Stimulated activated CD4-positive, alpha-beta T cell treated with anti-CD3 and anti-CD28 coated beads, Interleukin-2, amount 100 ng/mL, for 24 hours (primary cell): ENCODE measurements at places on chromosomes 16 and 17.

DNA sequence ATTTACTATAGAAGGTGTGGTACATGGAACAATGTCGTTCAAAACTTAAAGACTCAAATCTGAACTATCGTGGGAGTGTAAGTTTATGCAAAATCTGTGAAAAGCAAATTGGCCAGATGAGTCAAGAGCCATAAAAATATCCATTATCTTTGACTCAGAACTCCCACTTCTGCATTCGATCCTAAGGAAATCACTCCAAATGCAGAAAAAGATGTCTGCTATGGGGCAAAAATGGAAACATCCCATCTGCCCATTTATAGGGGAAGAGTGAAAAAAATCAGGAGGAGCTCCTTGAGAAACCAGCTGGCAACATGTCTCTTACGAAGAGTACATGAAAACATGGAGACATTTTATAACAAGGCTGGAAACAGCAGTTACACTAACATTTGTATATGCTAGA, 43.6 kb upstream of the CCDC182 start:
- DNase-seq = no peak

- DNase-seq = no peak
Measured at GRCh38 chr16:48459167-48459566, 74.0 kb upstream of the SIAH1 start.

DNA sequence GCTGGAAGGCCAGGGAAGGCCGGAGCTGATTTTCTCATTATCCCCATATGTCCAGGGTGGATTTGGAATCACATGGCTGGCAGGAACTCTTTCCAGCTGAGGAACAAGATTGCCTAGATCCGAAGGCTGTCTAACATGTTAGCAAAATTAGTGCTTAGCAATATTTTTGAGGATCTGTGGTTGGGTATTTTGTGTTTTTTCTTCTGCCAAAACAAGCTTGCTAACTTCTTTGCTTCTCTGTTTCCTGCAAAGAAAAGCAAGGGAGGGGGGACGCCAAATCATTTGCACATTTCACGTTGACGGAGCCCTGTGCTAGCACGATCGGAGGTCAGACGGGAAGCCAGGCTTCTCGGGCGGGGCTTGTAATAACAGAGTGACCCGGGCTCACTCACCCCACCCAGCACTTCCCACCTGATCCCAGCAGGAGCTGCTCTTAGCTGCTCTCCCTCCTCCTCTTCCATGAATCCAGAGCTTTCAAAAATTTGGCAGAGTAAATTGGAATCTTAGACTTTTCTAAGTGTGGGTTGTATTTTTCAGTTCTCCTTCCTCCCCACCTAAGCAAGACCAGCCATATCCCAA, 33.3 kb upstream of the FOXF1 start:
- no peak for DNase-seq

- peak; percentile 35 for DNase-seq
Measured at GRCh38 chr17:73591296-73592078, 52.8 kb downstream of the SDK2 start.

GRCh38 chr17:45918241-45918745, 23.9 kb downstream of the MAPT start:
- DNase-seq = no peak

- DNase-seq = no peak
Measured at GRCh38 chr17:77647531-77647930, 311.0 kb upstream of the TNRC6C start.

DNA sequence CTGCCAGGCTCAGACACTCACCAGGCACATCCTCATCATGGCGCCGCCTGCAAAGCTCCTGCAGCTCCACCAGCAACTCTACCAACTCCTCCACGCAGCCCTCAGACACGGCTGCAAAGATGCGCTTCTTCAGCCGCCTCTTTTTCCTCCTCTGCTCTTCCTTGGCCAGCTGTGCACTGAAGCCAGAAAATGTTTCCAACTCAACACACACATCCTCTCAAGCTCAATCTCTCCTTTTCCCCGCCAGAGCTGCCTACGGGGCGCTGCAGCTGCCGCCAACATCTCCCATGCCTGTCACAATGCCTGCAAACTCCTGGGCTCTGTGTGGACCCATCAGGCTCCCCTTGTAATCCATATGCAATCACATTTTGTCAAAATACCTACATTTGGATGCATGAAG, 14.2 kb downstream of the TRPV3 start:
- no peak for DNase-seq

- DNase-seq = no peak
Measured at GRCh38 chr16:73183611-73184092, 135.7 kb upstream of the ZFHX3 start.

- no peak for DNase-seq
Measured at GRCh38 chr16:50197582-50197981, 44.5 kb downstream of the TENT4B start.

GRCh38 chr17:44607836-44608690, 48.2 kb upstream of the MEIOC start:
- no peak for DNase-seq

DNA sequence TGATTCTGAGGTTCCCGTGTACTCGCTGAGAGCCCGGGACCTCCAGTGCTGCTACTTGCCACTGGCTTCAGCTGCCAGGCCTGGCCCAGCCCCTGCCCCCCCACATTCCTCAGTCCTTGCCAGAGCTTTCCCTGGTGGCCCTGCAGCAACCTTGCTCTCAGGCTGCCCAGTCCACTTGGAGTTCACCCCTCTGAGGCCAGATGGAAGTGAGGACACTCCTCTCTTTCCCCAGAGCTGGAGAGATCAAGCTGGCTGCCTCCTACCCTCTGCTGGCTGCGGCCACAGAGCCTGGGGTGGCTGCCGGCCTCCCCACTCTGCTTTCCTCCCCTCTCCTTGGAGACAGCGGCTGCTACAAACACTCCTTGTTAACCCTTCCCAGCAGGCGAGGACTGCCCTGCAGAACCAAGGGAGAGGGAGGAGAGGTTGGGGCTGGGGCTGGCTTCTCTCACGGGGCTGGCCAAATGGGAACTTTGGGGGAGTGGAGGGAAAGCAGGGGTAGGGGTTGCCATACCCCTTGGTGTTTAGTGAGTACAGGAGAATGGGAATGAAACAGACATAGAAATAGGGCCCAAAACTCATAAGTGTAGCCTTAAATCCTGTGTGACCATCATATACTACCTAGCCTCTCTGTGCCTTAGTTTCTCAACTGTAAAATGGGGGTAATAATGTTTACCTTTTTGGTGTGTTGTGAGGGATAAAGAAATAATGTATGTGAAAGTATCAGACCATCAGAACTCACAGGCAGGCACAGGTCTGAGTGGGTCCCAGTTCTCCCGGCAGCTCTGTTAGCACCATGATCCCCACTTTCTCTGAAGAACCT, at the start of gene GAS2L2:
Gene GAS2L2 (minus strand): TSS at position 295 of the 820 bp plus-strand sequence. CDS start 389 bp downstream, outside the sequence.
- DNase-seq = no peak
